Head of caudate nucleus (tissue), 42 donors: ENCODE measurements at places on chromosomes 5 and 9.

GRCh38 chr5:141883184-141883891 is 5.1 kb upstream of the PCDH1 start:
- DNase-seq = peak; percentile 80

- peak; percentile 6 for DNase-seq
Observed at GRCh38 chr5:50553560-50553984, 112.5 kb upstream of the EMB start.

- no peak for DNase-seq
Observed at GRCh38 chr5:143865426-143866025, 53.6 kb downstream of the HMHB1 start.

DNA sequence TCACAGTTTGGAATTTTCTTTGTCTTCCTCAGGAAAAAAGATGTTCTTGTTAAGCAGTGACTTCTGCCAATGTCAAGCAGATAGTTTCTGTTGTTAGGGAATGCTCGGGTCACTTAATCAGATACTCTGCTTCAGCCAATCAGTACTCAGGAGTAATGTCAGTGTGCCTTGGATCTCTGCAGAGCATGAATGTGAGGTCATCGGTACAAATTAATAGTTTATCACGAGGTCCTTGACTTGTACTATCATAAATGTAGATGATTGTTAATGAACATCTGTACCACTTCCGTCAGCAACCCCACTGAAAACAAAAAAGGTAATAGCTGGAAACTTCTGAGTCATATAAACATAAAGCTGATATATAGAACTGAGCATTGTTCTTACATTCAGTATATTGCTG is 73.6 kb downstream of the FBXL7 start:
- DNase-seq = no peak

DNA sequence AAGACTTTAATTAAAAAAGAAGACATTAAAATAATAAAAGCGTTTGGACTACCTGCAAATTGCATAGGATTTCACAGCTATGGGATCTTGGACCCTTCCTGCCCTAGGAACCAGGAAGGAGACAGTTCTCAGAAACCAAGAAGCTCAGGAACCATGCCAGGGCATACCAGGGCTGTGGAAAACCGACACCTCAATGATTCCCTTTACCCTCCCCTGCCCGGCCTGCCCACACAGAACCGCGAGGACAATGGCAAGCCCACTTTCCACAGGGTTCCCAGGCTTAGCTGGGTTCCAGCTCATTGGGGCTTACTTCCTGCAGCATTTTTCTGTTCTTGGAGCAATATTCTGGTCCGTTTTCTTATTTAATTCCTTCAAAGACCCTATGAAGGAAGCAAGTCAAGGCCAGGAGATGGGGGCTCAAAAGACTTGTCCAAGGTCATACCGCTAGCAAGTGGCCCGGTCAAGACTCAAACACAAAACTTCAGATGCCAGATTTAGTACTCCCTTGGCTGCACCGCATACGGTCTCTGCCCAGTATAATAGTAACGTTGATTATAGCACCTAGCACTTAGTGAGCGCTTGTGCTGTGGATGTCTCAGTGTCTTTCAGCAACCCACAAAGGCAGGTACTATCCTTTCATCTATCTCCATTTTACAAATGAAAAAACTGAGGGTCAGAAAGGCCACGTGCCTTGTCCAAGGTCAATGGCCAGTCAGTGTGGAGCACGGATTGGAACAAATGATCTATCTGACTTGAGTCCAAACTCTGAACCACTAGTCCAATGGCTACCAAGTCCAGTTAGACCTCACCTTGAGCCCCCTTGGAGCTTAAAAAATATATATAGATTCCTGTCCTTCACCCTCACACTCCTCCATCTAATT is 6.8 kb downstream of the FAT2 start:
- no peak for DNase-seq

- DNase-seq = no peak
Observed at GRCh38 chr9:16873126-16873802, 2.8 kb upstream of the BNC2 start.

GRCh38 chr5:116445311-116445710 is 129.3 kb downstream of the SEMA6A start:
- no peak for DNase-seq

DNA sequence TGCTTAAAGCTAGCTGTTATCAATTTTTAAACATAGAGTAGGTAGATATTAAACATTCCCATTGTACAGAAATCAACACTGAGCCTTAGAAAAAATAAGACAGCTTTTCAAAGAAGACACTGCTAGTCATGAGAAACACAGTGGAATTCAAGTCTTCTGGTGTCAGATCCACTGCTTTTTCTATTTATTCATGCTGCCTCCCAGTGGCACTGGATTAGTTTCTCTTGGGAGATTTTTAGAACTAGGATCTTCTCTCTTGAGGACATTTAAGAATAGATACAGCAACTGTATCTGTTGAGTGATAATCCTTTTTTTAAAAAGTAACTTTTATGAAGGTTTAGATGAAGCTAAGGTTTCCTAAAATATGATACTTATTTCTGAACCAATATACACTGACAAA is 1635.4 kb upstream of the C9orf72 start:
- DNase-seq = no peak

DNA sequence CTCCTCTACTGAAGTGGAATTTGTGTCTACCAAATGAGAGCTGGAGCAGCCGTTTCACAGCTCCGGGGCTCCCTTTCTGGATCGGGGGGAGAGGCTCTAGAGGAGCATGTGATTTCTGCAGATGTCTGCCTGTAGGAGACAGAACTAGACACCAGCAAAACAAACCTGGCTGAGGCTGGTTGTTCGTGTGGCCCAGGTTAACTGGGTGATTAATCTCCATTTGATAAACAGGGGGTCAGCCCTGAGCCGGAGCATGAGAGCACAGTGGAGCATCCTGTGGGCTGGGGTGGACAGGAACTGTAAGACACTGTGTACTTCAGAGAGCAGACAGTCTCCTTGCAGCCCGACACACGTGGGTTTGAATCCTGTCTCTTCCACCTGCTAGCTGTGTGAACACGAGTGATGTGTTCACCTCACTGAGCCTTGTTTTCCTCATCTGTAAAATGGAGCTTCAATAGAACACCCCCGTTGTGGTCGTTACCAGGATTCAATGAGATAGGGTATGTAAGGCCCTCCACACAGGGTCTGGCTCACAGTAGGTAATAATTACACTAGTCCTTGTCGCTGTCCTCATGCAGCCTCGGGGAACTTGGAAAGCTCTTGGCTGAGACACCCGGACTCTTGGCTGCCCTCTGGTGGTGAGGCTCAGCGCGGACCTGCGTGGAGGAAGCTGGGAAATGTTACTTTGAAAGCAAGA is 12.9 kb downstream of the CXCL14 start:
- DNase-seq = peak; percentile 79

GRCh38 chr5:65070026-65070425 is 301.3 kb downstream of the CWC27 start:
- DNase-seq = no peak

DNA sequence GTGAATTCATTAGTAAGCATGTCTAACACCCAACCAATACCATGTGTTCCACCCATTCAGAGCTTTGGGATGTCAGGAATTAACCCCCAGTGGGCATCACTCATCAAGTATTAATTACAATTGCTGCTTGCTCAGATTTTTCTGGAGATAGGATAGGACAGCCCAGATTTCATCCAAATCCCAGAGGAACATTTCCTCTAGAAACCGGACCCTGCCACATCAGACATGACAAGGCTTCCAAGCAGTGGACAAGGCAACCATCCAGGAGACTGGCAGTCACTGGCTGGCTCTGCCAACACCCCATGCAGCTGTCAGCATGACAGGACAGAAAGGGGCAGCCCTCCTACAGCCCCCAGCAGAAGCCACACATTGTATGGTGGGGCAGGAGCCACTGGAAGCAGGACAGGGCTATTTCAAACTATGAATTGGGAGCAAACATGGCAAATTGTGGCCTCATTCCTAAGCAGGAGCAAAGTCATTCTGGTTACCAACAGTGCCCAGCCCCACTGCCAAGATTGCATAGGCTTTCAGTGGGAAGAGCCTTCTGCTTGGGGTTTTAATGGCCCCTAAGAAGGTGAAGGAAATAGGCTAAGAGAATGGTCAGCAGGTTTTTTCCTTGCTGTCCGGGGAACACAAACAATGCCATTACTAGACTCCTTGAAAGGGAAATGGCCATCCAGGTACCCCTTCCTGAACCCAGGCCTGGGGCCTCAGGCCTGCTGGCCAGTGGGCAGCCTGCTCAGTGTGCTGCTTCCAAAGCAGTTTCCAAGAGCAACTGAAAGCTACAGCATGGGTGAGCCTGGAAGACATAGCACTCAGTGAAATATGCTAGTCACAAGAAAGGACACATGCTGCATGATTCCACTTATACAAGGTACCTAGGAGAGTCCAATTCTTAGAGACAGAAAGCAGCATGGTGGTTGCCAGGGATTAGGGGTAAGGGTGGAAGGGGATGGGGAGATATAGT is 294.7 kb upstream of the SLC30A5 start:
- DNase-seq = peak; percentile 13

GRCh38 chr5:72956324-72957140 is 691 bp downstream of the FCHO2 start:
- peak; percentile 57 for DNase-seq

GRCh38 chr5:122713041-122713440 is 61.8 kb upstream of the SNX2 start:
- no peak for DNase-seq

DNA sequence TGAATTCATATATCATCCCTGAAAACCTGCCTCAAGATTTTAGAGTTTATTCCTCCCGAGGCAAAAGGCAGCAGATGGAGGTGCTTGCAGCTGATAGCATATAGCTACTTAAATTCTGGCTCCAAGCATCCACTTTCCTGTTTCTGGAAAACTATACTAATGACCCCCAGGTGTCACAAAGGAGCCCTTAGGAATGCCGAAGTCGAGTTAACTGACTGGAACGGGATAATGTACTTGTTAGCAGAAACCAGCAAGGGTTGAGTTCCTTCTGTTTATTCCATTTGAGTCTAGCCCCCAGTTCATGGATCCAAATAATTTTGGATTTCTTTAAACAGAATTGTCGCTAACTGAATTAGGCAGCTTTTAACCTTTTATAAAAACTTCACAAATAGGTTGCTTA is 44.5 kb downstream of the PTTG1 start:
- no peak for DNase-seq

DNA sequence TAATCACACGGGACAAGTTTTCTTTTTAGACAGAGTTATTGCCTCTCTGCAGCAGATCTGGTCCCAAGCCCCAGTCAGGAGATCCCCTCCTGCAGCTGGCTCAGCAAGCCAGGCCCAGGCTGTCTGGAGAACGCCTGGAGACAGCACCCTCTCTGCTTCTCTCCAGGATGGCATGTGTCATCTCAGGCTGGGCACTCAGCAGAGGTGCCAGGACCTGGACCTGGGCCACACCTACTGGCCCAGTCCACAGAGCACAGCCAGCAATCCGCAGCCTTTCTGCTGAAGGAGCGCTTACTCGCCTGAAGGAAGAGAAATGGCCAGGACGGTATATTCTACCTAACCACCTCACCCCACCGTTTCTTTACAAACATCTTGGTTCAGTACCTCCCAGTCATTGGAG is 4.7 kb upstream of the TBC1D9B start:
- DNase-seq = no peak

GRCh38 chr9:133571391-133571890 is 36.9 kb downstream of the ADAMTSL2 start:
- DNase-seq = no peak

DNA sequence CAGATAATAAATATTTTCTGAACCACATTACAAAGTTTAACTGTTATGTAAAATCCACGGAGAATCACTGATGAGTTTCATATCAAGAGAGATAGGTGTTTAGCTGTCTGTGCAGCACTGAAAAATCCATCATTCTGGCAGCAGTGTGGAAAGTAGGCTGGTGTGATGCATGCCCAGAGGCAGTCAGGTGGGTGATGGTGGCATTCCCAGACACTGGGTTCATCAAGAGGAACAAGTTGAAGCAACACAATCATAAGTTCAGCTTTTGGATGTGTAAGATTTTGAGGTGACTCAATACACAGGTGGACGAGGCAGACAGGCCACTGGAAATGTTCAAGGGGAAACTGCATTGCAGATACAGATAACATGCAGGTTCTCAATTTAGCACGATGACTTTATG is 11.9 kb downstream of the DNAH5 start:
- peak; percentile 51 for DNase-seq

DNA sequence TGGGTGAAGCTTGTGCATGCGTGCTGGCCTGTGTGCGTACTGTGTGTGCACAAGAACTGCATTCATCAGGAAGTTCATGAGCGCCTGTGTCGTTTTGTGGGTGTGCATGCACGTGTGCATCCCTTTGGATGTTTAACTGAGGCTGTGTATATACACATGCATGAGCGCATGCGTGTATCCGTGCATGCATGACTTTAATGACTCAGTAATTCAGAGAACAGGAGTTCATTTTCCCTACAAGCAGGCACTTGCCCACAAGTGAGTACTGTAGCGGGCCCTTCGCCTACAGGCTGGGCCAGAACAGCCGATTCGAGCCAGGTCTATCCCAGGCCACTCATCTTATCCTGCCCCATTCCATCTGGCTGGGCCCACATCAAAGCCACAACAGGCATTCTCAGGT is 29.8 kb downstream of the CORO2A start:
- DNase-seq = no peak

GRCh38 chr5:137957948-137958347 is 68.7 kb downstream of the PKD2L2 start:
- DNase-seq = no peak

DNA sequence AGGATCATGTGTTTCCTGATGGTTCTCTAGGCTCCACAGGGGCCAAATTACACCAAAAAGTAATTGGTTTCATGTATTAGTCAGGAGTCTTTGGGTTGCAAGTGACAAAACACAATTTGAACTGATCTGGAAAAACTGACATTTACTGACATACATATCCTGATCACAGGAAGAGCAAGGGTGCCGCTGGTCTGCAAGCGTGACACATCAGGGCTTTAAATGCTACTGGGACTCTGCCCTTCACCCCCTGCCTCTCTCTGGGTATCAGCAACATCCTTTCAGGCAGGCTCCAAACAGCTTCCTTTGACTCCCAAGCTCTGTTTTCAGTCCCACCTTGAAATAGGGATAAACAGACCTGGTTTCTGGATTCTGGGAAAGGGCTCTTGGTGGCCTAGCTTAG is 197.5 kb downstream of the PALM2AKAP2 start:
- no peak for DNase-seq

DNA sequence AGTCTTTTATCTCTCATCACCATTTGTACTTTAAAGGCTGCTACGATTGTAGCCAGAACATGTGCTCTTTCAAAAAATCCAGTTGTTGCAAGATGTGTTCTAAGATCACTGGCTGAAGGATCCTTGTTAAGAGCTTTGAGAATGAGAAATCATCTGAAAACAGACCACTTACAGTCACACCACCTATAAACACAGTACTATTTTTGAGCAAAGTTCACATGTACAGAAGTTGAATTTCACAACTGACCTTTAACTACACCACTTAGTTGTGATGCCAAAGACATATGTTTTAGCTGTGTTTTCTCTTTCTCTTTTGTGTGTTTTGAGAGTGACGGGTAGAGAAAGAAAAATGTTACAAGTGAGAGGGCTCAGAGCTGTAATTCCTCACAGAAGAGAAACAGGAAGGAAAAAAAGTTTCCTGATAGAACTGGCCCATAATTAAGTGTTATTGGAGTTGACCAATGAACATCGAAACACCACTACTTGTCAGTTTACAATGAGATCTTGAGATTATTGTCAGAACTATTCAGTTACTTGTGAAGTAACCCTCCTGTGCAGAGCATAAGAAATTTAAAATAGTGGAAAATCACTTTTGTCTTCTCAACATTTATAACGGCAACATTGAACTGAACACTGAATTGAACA is 245.4 kb downstream of the MLLT3 start:
- DNase-seq = no peak
